ENCODE measurements at places on chromosomes 4 and X.

GRCh38 chr4:186144946-186145569 lies 40.6 kb downstream of the FAM149A start:
- peak; percentile 62 for DNase-seq

DNA sequence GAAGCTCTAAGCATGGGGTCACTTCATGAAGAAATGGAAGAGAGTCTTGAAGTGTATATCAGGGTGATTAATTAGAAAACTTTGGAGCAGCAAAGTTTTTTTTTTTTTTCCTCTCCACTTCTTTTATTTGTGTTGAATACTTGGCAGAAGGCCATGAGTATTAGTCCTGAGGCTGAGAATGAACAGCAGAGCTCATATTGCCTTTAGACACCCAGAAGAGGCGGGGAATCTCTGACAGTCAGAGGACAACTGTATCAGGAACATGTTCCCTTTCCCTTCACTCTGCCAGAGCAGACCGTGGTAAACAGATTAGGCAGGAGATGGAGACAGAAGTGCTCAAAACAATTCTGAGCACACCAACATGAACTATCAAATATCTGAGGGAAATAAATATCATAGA lies 300.9 kb downstream of the FAM47A start:
- DNase-seq, result no peak

DNA sequence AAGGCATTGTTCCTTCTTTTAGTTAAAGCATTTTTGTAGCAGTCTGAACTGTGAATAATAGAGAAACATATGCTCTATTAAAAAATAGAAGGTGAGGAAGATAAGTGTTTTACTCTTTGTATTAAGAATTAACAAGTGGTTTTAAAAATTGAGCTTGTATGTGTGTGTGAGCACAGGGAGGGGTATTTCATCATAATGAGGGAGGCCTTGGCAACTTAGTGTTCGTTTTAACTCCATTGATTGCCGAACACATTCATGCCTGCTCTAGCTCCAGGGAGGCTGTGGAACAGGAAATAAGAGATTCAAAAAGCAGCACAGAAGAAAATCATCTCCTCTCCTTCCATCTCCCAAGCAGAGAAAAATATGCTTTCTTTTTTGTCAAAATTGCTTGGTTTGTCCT lies 14.8 kb downstream of the SHROOM3 start:
- DNase-seq, result no peak

DNA sequence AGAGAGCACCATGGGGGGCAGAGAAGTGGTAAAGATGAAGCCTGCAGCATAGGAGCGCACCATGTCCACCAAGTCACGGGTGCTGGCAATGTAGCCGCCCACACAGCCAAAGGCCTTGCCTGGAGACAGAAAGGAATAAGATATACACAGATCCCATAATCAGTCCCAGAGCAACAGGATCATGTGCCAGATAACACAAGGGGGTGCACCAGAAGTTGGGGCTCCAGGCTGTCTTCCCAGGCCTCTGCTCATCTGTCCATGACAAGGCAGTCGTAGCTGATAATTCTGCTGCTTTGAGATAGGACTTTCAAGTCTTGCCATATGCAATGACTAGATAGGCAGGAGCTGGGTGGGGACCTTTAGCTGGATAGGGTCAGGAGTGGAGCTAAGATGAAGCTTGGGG lies 14.7 kb downstream of the APEX2 start:
- no peak for DNase-seq

DNA sequence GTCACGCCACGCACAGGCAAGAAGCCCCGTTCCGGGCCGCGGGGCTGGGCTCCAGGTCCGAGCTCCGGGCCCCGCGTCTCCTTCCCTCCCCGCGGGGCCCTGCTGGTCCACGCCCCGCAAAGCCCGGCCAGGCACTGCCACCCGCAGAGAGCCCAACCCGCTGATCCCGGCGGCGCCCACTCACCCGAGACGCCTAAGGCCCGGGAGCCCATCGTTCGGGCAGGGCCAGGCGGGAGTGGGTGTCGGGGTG lies 870 bp downstream of the PDZD4 start:
- no peak for DNase-seq

DNA sequence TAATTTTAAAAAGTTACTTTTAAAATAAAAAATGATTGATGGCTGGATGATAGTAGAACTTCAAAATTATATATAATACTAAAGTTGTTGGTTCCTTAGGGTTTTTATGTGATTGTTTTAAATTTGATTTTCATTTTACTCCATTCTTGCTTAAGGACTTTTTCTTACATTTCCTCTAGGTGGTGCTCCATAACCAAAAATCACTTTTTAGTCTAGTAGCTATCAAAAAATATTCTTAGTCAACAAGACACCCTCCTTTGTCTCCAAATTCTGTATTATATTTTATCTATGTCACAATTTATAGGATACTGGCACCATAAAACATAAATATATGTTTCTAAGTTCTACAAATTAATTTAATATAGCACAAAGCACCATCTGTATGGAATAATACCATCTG lies 67.2 kb upstream of the BRWD3 start:
- DNase-seq, result no peak

GRCh38 chr4:53119680-53120079 lies 246.2 kb downstream of the SCFD2 start:
- no peak for DNase-seq

GRCh38 chrX:108704839-108705238 lies 31.5 kb downstream of the IRS4 start:
- DNase-seq, result no peak

GRCh38 chr4:93730251-93730650 lies 98.3 kb upstream of the ATOH1 start:
- DNase-seq, result peak; percentile 55
